ENCODE measurements at places on chromosomes 11 and 22. TPM values are rescaled to one million over a fixed set of nuclear protein-coding genes. Genes with fewer than 3 reads are reported as not detected.

Gene TUB
- total RNA-seq = 14.9 TPM

Gene RHOD
- total RNA-seq = 14.8 TPM

Gene SLC15A3
- total RNA-seq = 7.0 TPM

Gene UBQLN3
- total RNA-seq = not detected

Gene KIF18A
- total RNA-seq = 25.9 TPM

Gene CDPF1
- 8.5 TPM for total RNA-seq

Gene POLR2L
- 133 TPM for total RNA-seq

Gene CD44
- 5.2 TPM for total RNA-seq

Gene MS4A4E
- not detected for total RNA-seq

Gene MOB2
- 24.2 TPM for total RNA-seq

Gene SMTNL1
- not detected for total RNA-seq

Gene SEPTIN5
- total RNA-seq = 17.8 TPM

Gene SYT9
- 0.63 TPM for total RNA-seq

Gene DKK3
- 17.1 TPM for total RNA-seq

GRCh38 chr11:121446752-121447156, 5.4 kb upstream of the SORL1 start:
- no peaks in the 10 kb centered on the region for H3K36me3 ChIP-seq
- DNase-seq = no peak
- H3K27ac ChIP-seq = no peak overlapping the region
- no peaks in the 10 kb centered on the region for H3K27me3 ChIP-seq
- H3K4me3 ChIP-seq = no peak overlapping the region

GRCh38 chr11:56611174-56611573, 3.5 kb downstream of the OR5M1 start:
- H3K27me3 ChIP-seq = no peaks in the 10 kb centered on the region
- no peak overlapping the region for H3K4me3 ChIP-seq
- DNase-seq = no peak
- no peak overlapping the region for H3K27ac ChIP-seq
- H3K4me1 ChIP-seq = no peaks in the 10 kb centered on the region
- H3K36me3 ChIP-seq = no peaks in the 10 kb centered on the region

DNA sequence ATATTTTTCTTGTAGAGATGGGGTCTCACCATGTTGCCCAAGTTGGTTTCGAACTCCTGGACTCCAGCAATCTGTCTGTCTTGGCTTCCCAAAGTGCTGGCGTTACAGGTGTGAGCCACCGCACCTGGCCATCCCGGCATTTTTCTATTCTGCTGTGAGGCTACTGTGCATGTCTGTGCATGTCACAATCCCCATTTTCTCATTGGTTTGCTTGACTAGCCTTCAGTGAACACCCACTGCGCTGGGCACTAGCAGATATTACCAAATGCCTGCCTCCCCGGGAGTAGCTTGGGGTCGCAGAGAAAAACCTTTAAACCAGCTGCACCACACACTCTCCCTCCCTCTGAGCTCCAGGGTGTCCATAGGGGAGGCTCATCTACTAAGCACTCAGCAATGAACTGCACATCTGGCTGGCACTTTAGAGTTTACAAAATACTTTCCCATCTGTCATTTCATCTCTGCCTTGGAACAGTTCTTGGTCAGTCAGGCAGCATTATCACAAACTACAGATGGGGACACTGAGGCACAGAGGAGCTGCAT, 4.9 kb downstream of the CSNK1E start:
- peaks cover 3% of the 10 kb centered on the region for H3K4me1 ChIP-seq
- DNase-seq = no peak
- H3K36me3 ChIP-seq = peaks cover 78% of the 10 kb centered on the region

- DNase-seq = no peak
- H3K36me3 ChIP-seq = no peaks in the 10 kb centered on the region
- peak overlapping the region; percentile 91 for H3K4me3 ChIP-seq
These were observed 789 bp downstream of the SIK2 start for GRCh38 chr11:111602865-111603610.

DNA sequence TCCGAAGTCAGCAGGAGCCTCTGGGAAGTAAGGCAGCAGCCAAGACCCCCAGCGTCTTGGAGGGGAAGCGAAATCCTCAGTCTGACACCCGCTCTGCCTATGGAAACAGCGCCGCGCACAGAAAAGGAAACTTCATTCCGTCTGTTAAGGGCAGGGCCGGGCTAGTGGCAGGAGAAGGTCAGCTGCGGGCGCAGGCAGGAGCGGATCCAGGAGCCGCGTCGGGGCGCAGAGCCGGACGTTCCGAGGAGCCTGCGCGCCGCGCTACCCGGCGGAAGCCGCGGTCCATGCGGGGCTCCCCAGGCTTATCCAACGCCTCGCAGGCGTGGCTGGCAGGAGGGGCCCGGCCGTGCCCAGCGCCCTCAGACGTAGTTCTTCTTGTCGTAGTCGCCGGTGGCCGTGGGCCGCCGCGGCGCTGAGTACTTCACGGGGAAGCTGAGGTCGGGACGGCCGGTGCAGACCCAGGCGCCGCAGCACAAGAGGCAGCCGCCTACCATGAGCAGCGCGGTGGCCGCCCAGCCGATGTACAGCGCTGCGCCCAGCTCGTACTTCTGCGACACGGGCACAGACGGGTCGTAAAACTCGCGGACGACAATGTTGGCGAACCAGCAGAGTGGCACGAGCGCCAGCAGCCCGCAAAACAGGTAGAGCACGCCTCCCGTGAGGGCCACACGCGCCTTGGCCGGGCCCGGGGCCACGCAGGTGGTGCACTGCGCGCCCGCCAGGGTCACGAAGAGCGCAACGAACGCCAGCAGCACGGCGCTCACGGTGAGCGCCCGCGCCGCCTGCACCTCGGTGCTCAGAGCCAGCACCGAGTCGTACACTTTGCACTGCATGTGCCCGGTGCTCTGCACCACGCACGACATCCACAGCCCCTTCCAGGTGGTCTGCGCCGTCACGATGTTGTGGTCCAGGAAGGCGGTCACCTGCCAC, 705 bp downstream of the CLDN5 start:
- H3K4me1 ChIP-seq = no peaks in the 10 kb centered on the region
- H3K27ac ChIP-seq = no peak overlapping the region
- peaks cover 4% of the 10 kb centered on the region for H3K27me3 ChIP-seq
- peak; percentile 69 for DNase-seq

GRCh38 chr11:76155500-76156227, 50.6 kb downstream of the WNT11 start:
- H3K27ac ChIP-seq = no peak overlapping the region
- DNase-seq = no peak
- H3K4me1 ChIP-seq = no peaks in the 10 kb centered on the region
- H3K4me3 ChIP-seq = no peak overlapping the region
- no peaks in the 10 kb centered on the region for H3K36me3 ChIP-seq

DNA sequence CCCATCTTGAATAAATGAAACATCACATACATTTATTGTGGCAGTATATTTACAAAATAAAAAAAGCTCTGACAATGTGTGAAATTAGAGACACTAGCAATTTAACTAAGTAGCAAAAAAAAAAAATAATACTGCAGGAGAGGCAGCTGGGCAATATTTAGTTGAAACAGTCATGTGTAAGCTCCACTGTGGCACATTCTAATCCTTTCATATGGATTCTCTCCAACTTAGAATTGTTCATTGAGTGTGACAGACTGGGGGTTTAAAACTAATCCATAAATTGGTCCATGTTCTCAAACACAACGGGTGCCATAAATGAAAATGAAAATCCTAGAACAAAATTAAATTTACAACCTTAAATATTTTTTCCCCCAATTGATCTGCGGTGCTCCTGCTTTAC, 302.1 kb downstream of the CADM1 start:
- H3K4me3 ChIP-seq = no peak overlapping the region
- H3K4me1 ChIP-seq = no peaks in the 10 kb centered on the region
- H3K27ac ChIP-seq = no peak overlapping the region
- H3K27me3 ChIP-seq = no peaks in the 10 kb centered on the region
- no peak for DNase-seq
- no peaks in the 10 kb centered on the region for H3K36me3 ChIP-seq

- no peak for DNase-seq
- 0 out of 2 replicates have a peak, but pooled peaks cover 4% of the 10 kb centered on the region for H3K4me1 ChIP-seq
- H3K27ac ChIP-seq = no peak overlapping the region
- H3K4me3 ChIP-seq = no peak overlapping the region
- H3K27me3 ChIP-seq = no peaks in the 10 kb centered on the region
These were observed 43.5 kb downstream of the APOL3 start for GRCh38 chr22:36117053-36117554.

GRCh38 chr11:130614591-130614990, 166.1 kb downstream of the ADAMTS15 start:
- H3K27ac ChIP-seq = no peak overlapping the region
- no peak for DNase-seq
- H3K4me3 ChIP-seq = no peak overlapping the region
- H3K36me3 ChIP-seq = no peaks in the 10 kb centered on the region
